SK-N-MC (cell line): ENCODE measurements at places on chromosomes 12 and 14.

GRCh38 chr12:109308534-109309380 lies at the start of gene FOXN4:
Gene FOXN4 (minus strand): TSS chr12:109309284. CDS start chr12:109308321, 963 bp downstream.
- DNase-seq = no peak

DNA sequence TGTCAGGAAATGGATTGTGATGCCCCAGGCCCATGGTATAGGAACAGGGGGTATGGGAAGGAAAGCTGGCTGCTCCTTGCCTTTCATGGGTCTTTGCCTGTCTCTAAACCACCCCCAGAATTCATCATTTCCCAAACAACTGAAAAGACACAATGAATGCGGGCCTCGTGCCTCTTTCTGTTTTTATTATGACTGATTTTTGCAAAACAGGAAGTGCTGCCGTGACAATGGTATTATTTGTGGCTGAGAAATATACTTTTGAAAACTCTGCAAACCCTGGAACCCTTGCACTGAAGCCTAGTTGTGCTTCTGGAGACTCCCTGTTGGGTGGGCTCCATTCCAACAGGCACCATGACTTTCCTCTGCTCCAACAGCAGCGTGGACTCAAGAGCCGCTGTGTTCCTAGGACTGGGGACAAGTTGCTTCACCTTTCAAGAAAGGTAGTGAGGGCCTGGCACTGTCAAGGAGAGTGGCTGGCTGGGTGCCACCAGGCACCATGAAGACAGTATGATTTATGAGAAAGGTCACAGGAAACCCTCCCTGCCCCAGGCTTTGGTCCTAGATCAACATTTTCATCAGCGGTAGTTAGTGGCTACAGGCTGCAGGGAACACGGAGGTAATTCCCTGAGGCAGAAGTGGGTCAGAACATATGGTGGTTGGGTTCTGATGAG lies 4.8 kb upstream of the DGLUCY start:
- no peak for DNase-seq

DNA sequence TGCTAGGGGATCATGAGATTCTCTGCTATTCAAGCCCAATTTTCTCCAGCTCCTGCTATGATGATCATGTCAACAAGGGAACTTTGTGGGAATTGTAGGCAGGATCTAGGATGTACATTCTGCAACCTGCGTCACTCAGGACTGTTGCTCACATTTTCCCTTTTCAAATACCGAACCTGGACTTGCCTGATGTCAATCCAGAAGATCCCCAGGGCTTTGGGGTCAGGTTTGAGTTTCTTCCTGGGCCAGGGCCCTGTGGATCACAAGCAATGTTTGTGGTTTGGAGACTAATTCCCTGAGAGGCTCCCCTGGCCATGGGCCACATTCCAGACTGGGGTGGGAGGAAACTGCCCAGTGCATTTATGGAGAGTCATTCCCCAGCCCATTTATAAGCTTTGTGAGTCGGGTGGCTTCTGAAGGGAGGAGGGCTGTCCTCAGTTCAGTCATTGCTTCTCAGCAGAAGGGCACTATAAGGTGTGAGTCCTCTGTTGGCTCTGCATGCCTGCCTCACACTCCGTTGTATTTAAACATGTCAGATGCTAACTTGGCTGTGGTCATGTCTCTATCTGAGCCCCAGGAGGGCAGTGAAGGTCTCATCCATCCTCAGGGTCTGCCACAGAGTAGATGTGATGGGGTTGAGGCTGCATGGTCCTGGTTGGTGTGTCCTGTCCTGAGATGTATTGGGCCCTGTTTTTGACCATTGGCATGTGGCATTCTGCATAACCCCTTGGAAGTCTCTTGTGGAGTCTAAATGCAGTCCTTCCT lies 6.5 kb downstream of the KRT86 start:
- DNase-seq = no peak

DNA sequence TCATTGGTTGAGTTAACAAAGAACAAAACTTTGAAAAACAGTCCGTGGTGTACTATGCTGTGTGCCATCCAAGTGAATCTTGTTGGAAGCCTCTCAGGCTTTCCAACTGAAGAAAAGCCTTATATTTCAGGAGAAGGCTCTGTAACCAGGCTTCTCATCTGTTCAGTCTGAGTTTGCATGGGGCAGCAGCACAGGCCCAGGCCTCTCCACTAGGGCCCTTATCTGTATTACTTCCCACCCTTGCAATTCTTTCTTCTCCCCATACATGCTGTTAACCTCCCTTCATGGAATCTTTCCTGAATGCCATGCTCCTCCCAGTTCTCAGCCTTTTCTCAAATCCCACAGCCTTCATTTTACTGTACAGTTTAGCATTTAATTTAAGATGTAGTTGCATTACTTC lies 28.3 kb downstream of the FRMD6 start:
- DNase-seq = no peak

GRCh38 chr14:100537446-100538350 lies 49.5 kb downstream of the BEGAIN start:
- no peak for DNase-seq

- DNase-seq = no peak
These were observed 122.7 kb downstream of the C12orf42 start for GRCh38 chr12:103373088-103373523.

- no peak for DNase-seq
These were observed at the start of gene SELPLG for GRCh38 chr12:108633534-108634248. Gene SELPLG (minus strand): TSS chr12:108633894. CDS start chr12:108624307, 9,587 bp downstream.

- no peak for DNase-seq
These were observed 2.6 kb downstream of the PLA2G1B start for GRCh38 chr12:120324841-120325417.

DNA sequence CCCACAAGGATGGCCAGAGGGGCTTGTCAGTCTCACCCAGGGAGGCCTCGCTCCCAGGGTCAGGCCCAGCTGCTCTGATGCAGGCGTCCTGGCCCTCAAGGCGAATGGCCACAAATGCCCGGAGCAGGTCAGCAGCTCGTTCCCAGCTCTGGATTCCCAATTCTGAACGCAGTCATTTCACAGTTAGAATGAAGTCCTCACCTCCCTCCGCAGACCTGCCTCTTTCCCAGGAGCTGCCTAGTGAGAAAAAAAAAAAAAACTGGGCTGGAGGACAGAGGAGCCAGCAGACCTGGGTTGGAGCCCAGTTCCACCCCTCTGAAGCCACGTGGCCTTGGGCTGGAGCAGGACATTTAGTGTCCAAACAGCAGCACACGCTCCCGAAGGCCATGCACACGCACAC lies 62.2 kb upstream of the DIO3 start:
- DNase-seq = no peak

DNA sequence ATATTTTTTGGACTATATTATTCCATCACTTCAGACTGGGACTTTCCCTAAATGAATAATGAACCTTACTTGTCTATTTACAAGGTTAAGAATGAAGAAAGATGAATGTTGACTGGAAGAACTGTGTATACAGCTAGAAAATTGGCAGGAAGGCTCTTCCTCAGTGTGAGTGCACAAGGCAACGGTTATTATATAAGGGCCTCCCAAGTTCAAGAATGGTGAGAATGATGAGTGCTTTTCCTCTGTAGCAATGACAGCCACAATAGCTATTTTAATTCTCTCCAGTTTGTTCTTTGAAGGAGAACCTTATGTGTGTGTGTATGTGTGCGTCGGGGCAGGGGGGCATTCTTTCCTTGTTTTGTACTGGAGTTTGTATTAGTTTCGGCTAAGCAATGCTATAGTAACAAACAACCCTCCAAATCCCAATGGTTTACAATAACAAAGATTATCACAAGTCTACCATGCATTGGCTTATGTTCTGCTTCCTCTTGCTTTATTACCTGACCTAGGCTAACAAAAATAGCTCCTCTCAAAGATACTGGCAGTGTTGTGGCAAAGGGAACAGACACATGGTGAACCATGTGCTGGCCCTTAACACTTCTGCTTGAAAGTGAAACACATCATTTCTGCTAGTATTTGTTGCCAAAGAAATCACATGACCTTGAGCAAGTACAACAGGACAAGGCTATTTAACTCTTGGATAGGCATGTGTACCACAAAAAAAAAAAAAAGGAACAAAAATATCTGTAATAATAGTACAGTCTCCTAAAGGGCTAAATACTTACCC lies 139.5 kb downstream of the RMST start:
- DNase-seq = no peak

- DNase-seq = no peak
These were observed 4.5 kb upstream of the LTBP2 start for GRCh38 chr14:74616507-74616906.

- DNase-seq = no peak
These were observed 3.6 kb downstream of the SLC25A29 start for GRCh38 chr14:100302616-100303015.

GRCh38 chr12:59675461-59675860 lies 79.6 kb downstream of the SLC16A7 start:
- no peak for DNase-seq

GRCh38 chr12:12883369-12884001 lies 7.9 kb upstream of the GPRC5A start:
- no peak for DNase-seq

DNA sequence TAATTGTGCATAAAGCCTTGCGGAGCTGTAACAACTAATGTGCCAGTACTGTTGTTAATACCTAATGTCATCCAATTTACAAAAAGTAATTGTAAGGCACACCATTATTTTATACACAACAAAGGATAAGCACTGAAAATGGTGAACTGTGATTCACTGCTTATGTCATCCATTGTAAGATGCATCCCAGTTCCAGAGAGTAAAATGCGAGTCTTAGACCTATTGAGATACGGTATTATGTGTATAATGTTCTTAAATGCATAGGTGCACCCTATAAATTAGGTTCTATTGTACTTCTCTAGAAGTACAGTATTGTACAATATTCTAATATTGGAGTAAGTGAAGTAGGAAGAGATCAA lies 406 bp downstream of the PARP2 start:
- DNase-seq = no peak

GRCh38 chr12:20436316-20436715 lies 68.0 kb downstream of the PDE3A start:
- DNase-seq = no peak

DNA sequence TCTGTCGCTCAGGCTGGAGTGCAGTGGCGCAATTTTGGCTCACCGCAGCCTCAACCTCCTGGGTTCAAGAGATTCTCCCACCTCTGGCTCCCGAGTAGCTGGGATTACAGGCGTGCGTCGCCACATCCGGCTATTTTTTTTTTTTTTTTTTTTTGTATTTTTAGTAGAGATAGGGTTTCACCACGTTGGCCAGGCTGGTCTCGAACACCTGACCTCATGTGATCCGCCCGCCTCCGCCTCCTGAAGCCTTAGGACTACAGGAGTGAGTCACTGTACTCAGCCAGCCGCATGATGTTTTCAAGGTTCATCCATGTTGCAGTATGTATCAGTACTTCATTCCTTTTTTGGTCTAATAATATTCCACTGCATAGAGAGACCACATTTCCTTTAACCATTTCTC lies 2.4 kb upstream of the RNF34 start:
- DNase-seq = no peak

- no peak for DNase-seq
These were observed 130.7 kb downstream of the SMOC1 start for GRCh38 chr14:70009961-70010360.

DNA sequence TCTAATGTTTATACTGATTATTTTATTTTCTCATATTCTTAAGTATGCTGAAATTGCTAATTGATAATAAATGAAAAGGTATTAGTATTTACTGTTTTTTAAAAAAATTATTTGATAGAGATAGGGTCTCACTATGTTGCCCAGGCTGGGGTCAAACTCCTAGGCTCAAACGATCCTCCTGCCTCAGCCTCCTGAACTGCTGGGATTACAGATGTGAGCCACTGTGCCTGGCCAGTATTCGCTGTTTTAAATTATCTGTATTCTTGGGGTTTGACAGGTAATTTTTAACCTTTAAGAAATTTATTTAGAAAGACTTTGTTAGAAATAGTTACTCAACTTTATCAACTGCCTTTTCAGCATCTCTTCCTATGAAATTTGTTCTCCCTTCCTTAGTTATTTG lies 32.2 kb downstream of the RAN start:
- no peak for DNase-seq

DNA sequence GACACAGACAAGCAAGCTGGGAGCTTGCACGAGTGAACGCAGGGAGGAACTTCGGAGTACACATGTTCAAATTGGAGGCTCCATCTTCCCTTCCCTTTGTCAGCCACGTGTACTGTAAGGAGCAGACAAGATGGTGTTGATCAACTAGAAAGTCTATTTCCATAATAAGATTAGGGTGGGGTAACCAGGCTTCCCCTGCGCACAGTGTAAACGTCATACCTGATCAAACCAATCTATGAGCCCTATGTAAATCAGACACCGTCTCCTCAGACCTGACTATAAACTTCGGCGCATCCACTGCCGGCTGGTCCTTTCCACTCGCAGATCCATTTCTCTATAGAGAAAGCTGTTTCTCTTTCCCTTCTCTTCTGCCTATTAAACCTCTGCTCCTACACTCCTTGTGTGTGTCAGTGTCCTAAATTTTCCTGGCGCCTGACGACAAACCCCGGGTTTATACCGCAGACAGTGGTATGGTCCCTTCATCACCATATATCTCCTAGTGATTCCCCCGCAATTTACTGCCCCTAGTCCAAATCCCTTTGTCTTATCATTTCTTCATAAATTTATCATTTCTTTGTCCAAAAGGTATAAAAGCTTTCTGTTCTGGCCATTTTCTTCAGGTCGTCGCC lies 7.5 kb upstream of the ETFBKMT start:
- peak; percentile 60 for DNase-seq

- no peak for DNase-seq
These were observed 104.5 kb downstream of the PRKAB1 start for GRCh38 chr12:119772431-119772830.
